ENCODE measurements at places on chromosomes 6 and 20.

- peak; percentile 31 for DNase-seq
Measured at GRCh38 chr6:119312875-119313338, 36.7 kb downstream of the MAN1A1 start.

GRCh38 chr6:150535151-150535804 lies 64.4 kb upstream of the PLEKHG1 start:
- no peak for DNase-seq

DNA sequence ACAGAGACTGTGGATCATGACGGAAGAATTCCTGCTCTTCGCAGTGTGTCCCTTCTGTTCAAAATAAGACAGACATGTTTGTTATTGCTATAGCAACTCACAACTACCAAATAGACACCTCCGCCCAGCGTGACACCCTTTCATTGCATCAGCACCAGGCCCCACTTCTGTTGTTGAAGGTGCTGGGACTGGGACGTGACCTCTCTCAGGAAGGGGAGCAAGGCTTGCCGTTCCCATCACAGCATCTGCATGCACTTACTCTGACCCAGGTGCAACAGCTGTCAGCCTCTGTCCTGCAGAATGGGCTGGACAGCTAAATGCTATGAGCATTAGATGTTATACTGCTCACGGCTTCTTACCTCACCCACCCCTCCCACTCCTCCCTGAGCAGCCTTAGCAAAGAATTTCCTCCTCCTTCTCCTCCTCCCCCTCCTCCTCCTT lies 94.1 kb downstream of the DACT2 start:
- DNase-seq, result no peak

- DNase-seq, result no peak
Measured at GRCh38 chr20:58546756-58547622, 31.8 kb upstream of the APCDD1L start.

Data from mucosa of gallbladder (tissue), 1 donor.